ENCODE measurements at places on chromosomes 1 and 21. TPM values are rescaled to one million over a fixed set of nuclear protein-coding genes. Genes with fewer than 3 reads are reported as not detected.

Gene C1orf52
- 20.5 TPM for total RNA-seq

Gene LMNA
- total RNA-seq, result 295 TPM

Gene DIO1
- not detected for total RNA-seq

Gene LDLRAP1
- total RNA-seq, result 23.2 TPM

Gene LRRN2
- total RNA-seq, result not detected

Gene MYOG
- total RNA-seq, result not detected

Gene GRIK3
- 0.18 TPM for total RNA-seq

Gene SEMA6C
- 24.6 TPM for total RNA-seq

Gene GPR3
- not detected for total RNA-seq

Gene CFH
- 21.1 TPM for total RNA-seq

Gene DAB1
- total RNA-seq, result 75.3 TPM
